ENCODE measurements at places on chromosomes 7 and 10.
A peak's percentile ranks its signal among the peaks of the same experiment; 100 is the strongest.

GRCh38 chr10:8059191-8059936 is 4.9 kb downstream of the GATA3 start:
- DNase-seq, result no peak

GRCh38 chr10:10397906-10398305 is 619.8 kb upstream of the CELF2 start:
- no peak for DNase-seq

GRCh38 chr7:101922631-101923601 is 105.5 kb downstream of the CUX1 start:
- no peak for DNase-seq

DNA sequence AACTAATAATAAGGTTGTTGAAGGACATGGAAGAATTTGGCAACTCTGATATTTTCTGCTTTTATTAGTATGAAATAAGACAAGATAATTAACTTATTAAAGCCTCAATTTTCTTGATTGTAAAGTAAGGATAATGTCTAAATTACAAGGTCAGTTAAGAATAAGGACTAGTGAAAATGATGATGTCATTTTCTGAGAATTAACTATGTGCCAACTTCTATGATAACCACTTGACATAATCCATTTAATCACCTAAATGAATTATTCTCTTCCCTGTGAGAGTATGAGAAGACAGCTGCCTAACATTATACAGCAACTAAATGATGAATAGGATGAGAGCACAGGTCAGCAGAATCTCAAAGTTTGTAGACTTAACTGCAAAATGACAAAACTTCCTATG is 1153.4 kb upstream of the POT1 start:
- no peak for DNase-seq

GRCh38 chr7:37320140-37320847 is 128.4 kb downstream of the ELMO1 start:
- DNase-seq, result no peak

DNA sequence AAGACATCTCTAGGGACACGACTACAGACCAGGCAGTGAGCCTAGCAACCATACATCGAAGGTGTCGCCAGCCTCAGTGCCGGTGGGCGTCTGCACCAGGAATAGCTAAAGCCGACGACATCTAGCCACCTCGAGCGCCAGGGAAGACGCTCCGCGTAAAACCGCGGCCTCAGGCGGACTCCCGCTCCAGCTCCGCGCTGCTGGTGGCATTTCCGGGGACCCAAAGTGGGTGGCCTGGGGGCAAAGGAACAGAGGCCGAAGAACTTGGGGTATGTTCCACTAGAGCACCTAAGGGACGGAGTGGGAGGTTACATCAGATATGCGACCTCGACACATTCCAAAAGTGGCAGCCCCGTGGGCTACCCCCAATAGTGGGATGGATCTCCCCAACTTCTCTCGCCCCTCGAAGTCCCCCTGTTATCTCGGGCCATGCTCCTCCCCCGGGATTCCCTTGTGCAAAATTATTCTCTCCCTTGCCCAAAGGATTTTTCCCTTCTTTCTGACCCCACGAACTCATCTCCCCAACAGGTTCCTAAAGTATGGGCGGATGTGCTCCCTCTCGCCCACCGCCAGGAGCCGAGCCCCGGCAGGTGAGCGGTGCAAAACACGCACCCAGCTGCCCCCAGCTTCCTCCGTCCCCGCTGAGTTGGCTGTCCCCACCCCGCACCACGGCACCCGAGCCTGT is 1.2 kb downstream of the KCNMA1 start:
- no peak for DNase-seq

GRCh38 chr7:128755819-128756476 is 16.8 kb downstream of the CALU start:
- DNase-seq, result no peak

GRCh38 chr10:113056441-113057021 is 106.5 kb downstream of the TCF7L2 start:
- no peak for DNase-seq

DNA sequence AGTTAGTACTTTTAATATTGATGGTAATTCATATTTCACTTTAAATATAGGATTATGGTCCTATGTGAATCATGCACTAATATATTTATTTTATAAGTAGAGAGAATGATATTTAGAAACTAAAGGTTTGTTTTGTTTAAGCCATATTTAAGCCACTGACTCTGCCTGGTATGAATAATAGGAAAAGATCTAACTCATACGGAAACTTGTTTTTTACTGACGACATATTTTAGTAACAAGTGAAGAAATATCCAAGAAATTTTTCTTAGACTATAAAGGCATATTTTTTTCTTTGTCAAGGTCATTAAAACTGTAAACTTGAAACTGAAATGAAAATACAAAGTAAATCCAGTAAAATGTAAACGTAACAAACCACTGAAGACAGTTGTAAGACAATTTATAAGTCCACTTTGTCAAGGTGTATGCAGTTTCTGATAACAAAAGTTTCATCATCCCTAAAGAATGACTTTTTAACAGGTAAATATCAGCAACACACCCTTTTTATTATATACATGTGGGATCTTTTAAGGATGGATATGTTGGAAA is 147.1 kb downstream of the PHF14 start:
- DNase-seq, result no peak

- DNase-seq, result peak; percentile 33
These were observed 7.7 kb downstream of the GUSB start for GRCh38 chr7:65974191-65974801.

DNA sequence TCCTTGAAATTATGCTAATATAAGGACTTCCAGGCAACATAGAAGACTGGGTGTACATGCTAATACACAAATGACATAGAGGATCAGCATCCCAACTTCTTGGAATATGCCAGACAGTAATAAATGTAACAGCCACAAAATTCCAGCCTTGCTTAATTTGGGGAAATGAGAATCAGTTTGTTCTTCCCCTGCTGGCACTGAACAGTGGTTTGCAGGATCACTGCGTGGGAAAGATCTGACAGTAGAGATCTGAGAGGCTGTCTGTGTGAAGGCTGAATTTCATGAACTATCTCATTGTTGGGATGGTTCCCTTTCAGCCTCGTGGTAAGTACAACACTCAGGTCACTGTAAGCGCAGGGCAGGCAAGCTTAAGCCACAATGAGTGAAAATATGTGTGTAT is 1078.0 kb downstream of the LRMDA start:
- no peak for DNase-seq

DNA sequence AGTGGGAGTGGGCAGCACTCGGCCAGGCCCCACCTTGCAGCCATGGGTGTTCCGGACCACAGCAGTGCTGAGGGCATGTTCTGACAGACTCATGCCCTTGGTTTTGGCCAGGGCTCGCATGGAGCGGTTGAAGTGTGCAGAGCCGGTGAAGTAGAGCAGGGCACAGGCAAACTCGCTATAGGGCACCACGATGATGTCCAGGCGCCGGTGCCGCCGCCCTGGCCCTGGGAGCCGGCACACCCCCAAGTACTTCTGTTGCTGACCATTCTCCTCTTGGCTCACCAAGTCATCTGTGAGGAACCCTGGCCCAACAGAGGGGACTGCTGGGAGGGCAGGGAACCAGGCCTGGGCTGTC is 8.6 kb downstream of the POLL start:
- peak; percentile 50 for DNase-seq

GRCh38 chr10:31011017-31011664 is 20.5 kb downstream of the ZNF438 start:
- no peak for DNase-seq

DNA sequence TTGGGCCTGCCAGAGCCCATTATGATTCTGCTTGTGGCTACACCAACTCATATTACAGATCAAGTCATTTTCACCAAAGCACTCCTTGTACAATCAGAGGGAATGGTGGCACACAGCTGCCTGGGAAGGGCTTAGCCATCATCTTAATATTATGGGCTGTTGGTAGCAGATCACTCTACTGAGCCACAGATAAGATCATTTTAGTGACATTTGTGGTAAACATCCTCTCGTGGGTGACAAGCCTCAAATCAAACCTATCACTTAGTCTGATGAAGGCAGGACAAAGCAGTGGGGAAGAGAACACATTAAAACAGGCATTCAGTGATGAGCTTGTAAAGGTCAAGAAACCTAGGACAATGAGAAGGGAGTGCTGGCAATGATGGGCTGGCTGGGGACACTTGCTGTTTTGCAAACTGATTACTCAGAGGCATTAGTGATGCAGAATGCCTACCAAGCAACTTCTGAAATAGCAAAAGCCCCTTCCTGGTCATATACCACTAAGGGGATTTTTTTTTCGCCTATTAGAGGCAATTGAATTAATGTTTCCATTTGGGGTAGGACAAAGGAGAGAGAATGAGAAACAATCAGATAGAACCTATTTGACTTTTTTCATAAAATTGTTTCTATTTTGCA is 137.5 kb upstream of the WDR11 start:
- DNase-seq, result no peak

- no peak for DNase-seq
These were observed 23.1 kb downstream of the MYO1G start for GRCh38 chr7:44955733-44956132.

DNA sequence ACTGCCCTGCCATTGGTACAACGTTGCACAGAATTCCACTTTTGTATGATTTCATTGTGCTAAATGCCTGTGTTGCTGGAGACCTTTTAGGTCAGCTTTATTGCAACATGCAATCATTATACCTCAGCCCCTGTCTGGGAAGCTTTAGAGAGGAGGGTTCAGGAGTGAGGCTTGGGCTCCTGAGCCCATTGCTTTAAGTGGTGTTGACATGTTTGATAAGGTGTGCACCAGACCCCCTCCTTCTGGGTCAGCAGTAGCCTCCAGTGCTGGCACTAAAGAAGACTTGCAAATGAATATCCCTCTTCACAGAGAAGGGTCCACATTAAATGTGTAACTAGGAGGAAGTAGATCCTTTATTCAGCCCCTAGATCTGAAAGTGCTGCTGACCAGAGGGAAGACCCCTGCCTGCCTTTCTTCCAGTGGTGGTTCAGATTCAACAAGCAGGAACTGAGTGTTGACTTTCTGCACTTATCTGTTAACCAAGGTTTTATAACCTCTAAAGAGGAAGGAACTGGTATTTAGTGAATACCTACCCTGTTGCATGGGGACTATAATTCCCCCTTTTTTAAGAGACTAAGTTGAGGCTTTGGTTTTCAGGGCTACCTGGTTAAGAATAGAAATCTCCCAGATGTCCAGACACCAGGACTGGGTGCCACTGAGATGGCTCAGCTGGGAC is 369.4 kb upstream of the IGFBP3 start:
- DNase-seq, result no peak

All from Right ventricle myocardium inferior (tissue), 1 donor.